ENCODE measurements at places on chromosomes 11 and 22.

DNA sequence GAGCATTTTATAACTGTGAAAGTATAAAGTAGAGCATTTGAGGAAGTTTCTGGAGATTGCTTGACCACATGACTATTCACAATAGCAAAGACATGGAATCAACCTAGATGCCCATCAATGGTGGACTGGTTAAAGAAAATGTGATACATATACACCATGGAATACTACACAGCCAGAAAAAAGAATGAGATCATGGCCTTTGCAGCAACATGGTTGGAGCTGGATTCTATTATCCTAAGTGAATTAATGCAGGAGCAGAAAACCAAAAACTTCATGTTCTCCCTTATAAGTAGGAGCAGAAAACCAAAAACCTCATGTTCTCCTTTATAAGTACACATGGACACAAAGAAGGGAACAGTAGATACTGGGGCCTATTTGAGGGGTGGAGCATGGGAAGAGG is 30.3 kb downstream of the UVRAG start:
- no peak for DNase-seq

DNA sequence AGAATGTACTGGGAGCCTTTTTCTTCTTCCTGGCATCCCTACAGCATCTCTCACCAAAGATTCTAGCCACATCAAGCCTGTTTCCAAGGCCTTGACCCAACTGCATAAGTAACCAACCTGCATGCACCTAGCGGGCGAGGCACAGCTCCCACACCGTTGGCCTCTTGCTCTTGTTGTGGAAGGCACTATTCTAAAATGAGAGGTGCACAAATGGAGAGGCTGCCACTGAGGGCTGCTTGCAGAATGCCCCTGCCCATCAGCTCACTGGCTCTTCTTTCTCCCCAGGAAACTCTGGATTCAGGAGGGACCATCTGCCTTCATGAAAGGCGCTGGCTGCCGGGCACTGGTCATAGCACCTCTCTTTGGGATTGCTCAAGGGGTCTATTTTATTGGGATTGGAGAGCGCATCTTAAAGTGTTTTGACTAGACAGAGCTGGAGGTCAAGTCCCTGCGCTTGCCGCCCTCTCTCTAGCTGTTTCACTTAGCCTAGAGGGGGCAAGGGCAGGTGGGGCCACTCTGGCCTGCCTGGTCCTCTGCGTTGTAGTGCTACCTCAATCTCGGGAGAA is 26.6 kb downstream of the SLC25A18 start:
- no peak for DNase-seq

GRCh38 chr11:70325824-70326223 is 55.3 kb downstream of the PPFIA1 start:
- DNase-seq: no peak

- no peak for DNase-seq
Observed at GRCh38 chr11:28517621-28518020, 409.4 kb downstream of the METTL15 start.

DNA sequence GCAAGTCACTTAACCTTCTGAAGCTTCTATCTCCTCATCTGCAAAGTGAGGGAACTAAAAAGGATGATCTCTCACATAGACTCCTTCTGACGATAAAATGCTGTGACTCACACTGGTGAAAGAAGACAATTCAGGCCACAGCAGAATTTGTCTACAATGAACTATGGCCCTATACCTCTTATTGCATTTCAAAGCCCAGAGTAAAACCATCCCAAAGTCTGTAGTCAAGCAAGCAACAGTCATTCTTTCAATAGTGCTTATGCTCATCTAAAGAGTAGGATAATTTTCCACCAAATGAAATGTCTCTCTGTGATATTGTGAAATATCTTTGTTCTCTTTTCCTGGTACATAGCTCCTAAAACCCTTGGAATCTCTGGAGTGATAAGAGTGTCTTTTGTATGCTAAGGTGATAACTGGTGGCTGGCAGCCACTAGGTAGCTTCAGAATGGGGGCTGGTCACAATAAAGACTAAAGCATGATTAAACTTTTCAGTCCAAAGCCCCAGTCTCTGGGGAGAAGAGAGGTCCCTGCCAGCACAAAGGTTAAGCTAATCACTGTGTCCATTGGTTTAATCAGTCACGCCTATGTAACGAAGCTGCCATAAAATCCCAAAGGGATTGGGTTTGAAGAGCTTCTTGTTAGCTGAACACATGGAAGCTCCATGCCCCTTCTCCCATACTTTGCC is 30.8 kb downstream of the SYTL2 start:
- no peak for DNase-seq

- DNase-seq: peak; percentile 16
Observed at GRCh38 chr11:26286472-26287066, 45.4 kb upstream of the ANO3 start.

GRCh38 chr11:16612566-16613261 is 125.7 kb upstream of the C11orf58 start:
- peak; percentile 45 for DNase-seq

- DNase-seq: no peak
Observed at GRCh38 chr22:17806437-17806836, 32.2 kb upstream of the BID start.

DNA sequence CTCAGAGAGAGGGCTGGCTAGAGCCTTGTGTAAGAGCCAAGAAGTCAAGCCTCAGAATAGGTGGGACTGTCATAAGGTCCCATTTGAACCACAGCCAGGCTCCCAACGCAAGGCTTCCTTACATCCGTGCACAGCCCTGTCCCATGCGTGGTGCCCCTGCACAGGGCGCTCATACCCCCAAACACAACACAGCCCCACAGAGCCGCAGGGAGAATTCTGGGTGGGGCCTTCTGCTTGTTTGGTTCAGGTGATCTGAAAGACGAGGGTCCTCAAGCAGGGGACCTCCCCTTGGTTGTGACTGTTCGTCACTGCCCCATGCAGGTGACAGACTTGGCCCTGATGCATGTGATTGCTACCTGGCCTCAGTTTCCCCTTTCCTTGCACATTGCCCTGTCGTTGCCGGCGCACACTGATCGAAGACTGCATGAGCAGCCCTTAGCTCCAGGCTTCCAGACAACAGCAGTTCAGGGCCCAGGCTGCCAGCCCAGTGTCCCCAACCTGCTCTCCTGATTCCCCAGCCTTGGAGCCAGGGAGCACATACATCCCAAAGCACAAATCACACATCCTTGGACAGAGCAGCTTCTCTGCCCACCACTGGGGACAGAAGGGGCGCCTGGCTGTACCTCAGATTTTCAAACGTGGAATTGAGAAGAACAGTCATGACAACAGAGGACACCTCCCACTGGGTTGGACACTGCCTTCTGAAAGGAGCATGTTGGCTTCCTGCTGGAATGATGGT is 22.1 kb downstream of the GNAZ start:
- DNase-seq: no peak

GRCh38 chr11:1120532-1121330 is 37.0 kb upstream of the MUC5AC start:
- DNase-seq: no peak

GRCh38 chr11:121889186-121889585 is 226.8 kb downstream of the BLID start:
- no peak for DNase-seq

- no peak for DNase-seq
Observed at GRCh38 chr22:43160497-43161126, 9.3 kb downstream of the TSPO start.

DNA sequence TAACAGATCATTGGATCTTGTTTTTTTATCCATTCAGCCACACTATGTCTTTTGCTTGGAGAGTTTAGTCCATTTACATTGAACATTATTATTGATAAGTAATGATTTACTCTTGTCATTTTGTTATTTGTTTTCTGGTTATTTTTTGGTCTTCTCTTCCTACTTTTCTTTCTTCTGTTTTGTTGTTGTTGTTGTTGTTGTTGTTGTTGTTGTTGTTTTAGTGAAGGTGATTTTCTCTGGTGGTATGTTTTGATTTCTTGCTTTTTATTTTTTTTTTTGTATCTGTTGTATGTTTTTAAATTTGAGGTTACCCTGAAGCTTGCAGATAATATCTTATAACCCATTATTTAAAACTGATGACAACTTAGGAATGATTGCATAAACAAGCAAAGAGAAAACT is 28.6 kb downstream of the TAF1D start:
- DNase-seq: no peak

- DNase-seq: no peak
Observed at GRCh38 chr11:45856044-45856468, 8.8 kb downstream of the CRY2 start.

DNA sequence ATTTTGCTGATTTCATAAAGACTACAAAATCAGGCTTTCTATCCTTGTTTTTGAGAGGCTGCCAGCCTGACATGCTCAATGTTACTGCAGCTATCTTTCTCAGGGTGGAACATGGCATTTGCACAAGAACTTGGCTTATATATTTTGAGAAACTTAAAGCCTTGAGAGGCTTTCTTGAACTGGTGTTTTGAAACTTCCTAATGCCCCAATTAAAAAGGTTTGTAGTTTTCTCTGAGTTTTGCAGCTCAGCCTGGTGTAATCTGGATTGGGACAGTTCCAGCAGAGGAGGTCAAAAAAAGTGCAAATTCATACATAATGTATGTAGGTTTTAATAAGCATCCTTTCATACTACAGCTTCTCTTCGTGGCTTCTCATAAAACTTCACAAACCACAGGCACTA is 223.4 kb downstream of the FAM76B start:
- no peak for DNase-seq

- no peak for DNase-seq
Observed at GRCh38 chr11:93783765-93784144, 327 bp upstream of the MED17 start.

- DNase-seq: no peak
Observed at GRCh38 chr11:69371731-69372588, 78.0 kb downstream of the MYEOV start.

Data from AG08396 (cell line).